ENCODE measurements at places on chromosomes 4 and X.

DNA sequence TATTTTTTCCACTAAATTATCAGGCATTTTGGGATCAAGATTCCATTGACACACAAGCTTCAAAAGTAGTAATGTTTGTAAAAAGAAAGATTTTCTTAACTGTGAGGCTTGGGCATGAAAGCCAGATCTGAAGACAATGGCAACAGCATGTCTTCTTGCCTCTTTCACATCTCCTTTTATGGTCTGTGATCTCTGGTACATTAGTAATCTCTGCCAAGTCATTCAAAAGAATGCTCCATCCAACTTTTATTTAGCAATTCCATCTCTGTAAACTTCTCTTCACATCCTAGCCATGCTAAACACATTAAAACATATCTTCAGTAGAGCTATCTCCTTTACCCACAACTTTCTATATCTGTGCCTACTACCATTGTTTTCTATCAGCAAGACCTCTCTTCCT, 465.4 kb downstream of the FAT4 start:
- DNase-seq: no peak

DNA sequence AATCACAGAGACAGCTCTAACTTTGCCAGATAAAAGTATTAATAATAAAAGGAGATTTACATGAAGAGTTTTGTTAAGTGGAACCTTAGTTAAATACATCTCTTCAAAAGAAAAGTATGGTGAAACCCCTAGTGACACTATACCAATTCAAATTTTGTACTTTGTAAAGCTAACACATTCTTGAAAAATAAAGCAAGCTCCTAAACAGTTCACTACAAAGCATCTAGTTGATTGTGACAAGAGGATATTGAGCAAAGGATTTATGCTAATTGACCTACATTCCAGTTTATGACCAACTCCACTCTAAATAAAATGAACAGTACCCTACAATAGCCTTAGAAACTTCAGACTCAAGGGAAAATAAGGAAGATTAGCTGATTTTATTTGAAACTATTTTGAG, 69.4 kb upstream of the WDR17 start:
- no peak for DNase-seq

- no peak for DNase-seq
Observed at GRCh38 chr4:54517781-54518444, 139.8 kb upstream of the KIT start.

DNA sequence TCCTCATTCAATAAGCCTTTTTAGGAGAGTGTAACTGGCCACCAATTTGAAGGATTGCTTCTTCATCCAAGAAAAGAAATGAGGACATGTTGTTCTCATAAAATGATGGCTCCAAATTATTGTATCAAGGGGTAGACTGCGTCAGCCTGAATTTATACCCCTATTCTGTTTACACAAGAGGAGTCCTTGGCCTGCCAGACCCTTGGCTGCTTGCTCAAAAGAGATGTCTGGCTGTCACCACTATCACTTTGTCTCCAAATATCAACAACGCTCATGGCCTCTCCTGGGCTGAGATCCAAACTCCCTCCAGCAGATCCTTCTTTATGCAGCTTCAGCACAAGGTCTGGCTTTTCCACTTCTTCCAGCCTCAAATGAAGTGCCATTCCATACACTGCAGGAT, 127.9 kb downstream of the OR13H1 start:
- DNase-seq: no peak

- no peak for DNase-seq
Observed at GRCh38 chr4:26594778-26595177, 10.9 kb downstream of the TBC1D19 start.

DNA sequence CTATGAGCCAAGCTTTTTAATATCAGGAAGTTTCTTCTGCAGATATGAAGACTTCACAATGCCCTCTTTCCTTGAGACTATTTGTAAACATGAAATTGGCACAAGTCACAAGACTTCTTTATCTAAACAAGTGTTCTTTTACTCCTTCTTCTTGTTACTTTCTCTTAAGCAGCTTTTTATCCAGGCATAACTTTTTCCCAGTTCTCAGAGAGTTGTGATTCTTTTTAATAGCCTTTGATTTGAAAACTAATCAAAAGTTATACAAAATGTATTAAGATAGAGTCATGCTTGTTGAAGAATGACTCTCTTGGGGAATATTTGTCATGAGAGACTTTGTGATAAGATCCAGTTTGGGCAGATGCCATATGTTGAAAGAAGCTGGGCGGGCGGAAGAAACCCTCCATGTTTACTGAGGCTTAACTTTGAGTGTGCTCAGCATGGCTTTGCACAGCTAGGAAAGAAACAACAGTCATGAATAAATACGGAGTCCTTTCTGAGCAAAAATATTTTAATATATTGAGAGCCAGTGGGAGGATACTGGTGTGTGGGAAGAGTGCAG, 39.3 kb downstream of the SYTL5 start:
- peak; percentile 34 for DNase-seq

GRCh38 chr4:160880180-160880579, 1283.6 kb downstream of the FSTL5 start:
- DNase-seq: peak; percentile 1

- no peak for DNase-seq
Observed at GRCh38 chr4:27059446-27059845, 198.8 kb downstream of the STIM2 start.

DNA sequence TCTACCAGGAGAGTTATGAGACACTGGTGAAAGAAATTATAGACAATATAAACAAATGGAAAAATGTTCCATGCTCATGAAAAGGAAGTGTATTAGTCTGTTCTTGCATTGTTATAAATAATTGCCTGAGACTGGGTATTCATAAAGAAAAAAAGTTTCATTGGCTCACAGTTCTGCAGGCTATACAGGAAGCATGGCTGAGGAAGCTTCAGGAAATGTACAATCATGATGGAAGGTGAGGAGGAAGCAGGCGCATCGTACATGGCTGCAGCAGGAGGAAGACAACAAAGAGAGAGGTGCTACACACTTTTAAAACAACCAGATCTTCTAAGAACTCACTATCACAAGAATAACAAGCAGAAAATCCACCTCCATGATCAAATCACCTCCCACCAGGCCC, 184.3 kb downstream of the NPNT start:
- DNase-seq: no peak

DNA sequence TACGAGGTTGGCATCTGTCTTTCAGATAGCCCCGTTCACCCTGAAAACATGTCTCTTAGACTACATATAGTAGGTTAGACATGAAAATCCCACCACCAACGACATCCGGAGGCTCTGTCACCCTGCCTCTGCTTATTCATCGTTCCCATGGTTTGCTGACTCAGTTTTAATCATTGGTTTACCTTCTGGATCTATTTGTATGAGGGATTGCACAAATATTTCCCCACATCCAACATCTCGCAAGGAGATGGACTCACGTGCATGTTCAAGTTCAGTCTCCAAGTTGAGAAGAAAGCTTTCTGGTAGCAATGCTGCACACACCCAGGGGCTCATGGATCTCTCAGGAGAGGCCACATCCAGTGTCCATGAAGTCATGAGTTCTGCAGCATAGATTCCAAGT, 10.8 kb downstream of the CETN2 start:
- DNase-seq: no peak

- no peak for DNase-seq
Observed at GRCh38 chr4:185602397-185602796, 67.1 kb upstream of the PDLIM3 start.

GRCh38 chr4:3269105-3269927, 20.4 kb downstream of the MSANTD1 start:
- DNase-seq: no peak

DNA sequence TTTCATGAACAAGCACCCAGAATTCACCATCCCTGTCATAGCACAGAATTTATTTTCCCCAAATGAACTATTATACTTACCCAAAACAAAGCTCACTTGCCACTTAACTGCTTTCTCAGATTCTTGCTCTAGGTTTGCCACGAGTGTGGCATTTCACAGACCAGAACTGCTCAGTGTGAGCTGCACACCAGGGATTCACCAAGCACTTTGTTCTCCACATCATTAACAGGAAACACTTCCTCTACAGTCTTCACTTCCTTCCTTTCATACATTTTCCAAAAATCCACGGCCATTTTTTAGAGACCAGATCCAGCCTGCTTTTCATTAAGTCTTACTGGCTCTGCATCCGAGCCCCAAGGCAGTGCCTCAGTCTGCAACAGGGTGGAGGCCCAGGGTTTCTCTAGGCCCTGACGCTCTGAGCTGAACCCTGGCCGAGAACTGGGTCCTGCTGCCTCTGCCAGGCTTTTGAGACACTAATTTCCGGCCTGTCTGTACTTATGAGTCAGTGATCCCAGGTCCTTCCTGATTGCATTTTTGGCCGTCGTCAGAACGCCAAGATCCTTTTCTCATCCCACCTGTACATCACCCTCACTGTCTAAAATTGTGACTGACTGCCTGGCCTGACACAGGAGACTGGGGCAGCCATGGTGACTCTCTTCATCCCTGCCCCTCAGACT, 67.6 kb upstream of the MTNR1A start:
- peak; percentile 61 for DNase-seq

DNA sequence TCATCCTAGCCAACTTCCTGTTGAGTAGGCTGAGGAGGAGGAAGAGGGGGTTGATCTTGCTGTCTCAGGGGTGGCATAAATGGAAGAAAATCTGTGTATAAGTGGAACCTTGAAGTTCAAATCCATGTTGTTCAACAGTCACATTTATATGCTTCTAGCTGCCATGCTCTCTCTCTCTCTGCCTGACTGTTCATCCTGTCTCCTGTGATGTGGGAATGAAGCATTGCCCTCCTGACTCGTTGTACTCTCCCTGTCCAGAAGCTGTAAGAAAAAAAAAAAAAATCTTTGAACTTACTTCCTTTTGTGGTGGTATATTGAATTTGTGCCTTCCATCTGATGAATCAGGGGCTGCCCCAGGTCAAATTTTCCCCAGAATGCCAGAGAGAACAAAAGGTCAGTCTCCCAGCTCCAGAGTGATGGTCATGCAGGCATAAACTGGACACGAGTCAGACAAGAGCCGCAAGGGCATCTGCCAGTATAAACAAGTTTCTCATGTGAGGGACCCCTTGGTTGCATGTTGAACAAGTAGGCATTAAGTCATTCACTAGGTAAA, 257.0 kb downstream of the IDS start:
- DNase-seq: no peak

DNA sequence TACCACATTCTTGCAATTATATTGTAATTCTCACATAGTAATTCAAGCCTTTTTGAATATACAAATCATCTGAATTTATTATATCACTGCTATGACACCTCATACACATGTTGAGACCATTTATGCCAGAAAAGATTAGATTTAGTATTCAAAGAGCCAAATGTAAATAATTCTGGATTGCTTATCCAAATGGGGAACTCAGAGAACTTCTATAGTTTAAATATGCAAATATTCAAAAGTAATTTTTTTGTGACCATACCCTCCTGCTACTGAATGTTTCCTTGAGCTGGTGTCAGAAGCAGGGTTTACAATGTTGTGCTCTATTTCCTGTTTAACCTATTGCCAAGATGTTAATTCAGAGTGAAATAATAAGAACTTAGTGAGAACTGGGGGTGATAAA, 372.2 kb downstream of the TRIML1 start:
- DNase-seq: no peak

GRCh38 chrX:113512700-113513395, 672.2 kb upstream of the AMOT start:
- DNase-seq: peak; percentile 49

- DNase-seq: peak; percentile 7
Observed at GRCh38 chr4:184849185-184849584, 23.4 kb upstream of the ACSL1 start.

- DNase-seq: no peak
Observed at GRCh38 chrX:86830685-86831084, 682.4 kb downstream of the DACH2 start.

DNA sequence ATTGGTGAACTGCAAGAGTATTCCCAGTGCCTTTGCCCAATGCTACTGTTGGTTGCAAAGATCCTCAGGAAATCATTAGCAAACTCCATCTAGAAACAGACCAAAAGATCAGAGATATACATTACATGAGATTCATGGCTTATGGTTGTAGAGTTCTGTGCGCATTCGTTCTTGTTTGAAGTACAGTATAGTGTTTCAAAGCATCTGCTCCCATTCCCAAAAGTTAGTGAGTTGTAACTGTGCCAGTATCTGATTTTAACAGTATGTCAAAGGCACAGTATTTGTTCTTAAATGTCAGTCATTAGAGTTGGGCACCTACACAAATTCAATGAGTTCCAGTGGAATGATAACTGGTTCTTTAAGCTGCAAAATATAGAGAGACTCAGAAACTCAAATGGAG, 314.7 kb upstream of the ATOH1 start:
- DNase-seq: no peak

GRCh38 chr4:56080384-56080783, 131.6 kb downstream of the CEP135 start:
- no peak for DNase-seq

DNA sequence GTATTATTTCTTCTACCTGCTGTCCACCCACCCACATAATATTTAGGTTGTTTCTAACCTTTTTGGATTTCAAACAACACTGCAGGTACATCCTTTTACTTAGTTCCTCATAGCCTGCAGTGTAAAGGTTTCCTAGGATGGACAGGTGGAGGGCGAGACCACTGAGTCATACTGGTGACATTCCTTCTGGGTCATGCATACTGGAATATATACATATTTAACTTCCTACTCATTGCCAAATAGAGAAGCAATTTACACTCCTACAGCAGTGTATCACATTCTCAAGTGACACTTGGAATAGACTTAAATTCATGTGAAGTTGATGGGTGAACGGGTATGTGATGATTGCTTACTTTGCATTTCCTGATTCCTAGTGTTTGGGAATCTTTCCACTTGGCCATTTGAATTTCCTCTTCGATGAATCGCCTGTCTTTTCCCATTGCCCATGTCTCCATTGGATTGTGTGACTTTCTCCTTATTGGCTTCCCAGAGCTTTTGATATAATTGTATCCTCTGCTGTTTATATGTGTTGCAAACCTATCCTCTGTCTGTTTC, 8.2 kb upstream of the PPP2R2C start:
- peak; percentile 20 for DNase-seq

DNA sequence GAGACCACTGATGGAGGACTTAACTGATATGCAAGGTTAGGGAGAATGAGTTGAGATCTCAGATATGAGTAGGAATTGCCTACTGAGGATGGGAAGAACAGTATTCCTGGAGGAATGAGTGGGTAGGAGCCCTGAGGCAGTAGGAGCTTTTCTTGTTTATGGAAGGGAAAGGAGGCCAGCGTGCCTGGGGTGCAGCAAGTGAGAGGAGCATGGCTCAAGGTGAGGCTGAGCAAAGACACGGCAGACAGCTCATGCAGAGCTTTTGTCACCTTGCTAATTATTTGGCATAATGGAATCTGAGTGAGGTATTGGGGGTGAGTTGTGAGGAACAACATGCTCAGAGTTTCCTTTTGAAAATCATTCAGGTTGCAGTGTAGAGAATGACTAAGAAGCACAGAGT, 65.3 kb upstream of the IBSP start:
- no peak for DNase-seq

DNA sequence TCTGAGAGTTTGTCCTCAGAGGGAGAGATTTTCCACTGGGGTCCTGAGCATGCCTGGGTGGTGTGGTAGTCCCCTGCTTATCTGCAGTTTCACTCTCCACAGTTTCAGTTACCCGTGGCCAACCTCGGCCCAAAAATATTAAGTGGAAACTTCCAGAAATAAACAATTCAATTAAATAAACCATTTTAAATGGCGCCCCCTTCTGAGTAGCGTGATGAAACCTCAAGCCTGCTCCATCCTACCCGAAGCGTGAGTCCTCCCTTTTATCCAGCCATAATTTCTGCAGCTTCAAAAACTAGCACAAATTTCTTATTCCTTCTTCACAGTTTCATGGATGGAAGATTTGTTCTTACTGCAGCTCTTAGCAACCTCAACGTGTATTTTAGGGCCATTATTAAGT, 26.7 kb downstream of the PNMA6E start:
- DNase-seq: no peak

Data from trophoblast cell (in vitro differentiated cells and primary cell).